ENCODE measurements at places on chromosomes 16 and 17. TPM values are rescaled to one million over a fixed set of nuclear protein-coding genes. Genes with fewer than 3 reads are reported as not detected.
A peak's percentile ranks its signal among the peaks of the same experiment; 100 is the strongest.

DNA sequence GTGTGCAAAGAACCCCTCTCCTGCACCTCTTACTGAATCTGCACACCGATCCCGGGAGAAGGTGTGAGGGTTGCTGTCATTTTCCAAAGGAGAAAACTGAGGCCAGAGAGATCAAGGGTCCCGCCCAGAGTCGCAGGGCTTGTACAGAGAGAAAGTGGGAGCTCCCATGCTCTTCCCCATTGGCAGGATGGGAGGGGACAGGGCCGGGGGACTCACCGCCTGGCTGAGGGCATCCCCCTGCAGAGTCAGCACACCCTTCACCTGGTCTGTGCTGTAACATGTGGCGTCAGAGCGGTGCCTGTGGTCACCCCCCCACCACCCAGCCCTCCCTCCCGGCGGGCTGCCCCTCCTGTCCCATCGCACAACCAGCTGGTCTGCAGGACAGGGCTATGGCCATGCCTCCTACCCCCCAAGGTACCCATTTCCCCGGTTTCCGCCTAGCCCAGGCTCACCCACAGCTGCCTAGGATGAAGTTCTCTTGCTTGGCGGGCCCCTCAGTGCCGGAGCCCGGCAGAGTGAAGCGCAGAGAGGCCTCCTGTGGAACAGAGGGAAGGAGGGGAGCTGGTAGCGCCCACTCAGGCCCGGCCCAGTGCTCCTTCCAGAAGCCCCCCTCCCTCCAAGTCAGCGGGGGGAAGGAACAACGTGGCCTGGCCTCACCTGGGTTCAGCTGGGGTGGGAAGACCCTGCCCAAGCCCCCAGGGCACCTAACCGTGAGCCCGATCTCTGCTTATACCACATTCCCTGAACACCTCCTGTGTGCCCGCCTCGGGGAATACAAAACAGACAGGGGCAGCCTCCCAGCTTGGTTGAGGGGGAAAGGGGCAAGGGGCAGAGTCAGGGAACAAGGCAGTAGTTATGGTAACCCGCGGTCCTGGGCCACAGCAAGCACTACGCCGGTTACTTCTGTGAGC is 1.1 kb downstream of the ROGDI start:
- DNase-seq = no peak

DNA sequence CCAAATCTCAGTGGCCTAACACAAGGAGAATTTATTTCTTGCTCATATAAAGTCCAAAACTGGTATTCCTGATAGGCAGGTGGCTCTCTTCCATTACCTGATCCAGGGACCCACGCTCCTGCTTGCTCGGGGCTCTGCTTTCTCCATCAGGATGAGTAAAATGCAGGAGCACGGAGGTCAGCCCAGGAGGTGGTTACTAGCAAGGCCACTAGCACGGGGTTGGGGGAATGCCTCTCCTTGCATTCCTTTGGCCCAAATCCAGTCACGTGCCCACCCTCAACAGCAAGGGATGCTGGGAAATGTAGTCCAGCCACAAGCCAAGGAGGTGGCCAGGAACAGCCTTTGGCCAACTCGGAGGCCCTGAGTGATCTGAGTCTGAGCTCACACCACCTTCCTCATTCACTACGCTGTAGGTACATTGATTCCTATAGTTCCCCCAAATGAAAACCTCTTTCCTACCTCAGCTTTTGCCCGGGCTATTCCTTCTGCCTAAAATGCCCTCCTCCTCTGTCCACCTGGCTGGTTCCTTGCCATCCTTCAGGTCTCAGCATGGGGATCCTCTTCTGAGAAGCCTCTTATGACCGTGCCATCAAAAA is 38.3 kb upstream of the HAPSTR1 start:
- DNase-seq = peak; percentile 79

GRCh38 chr16:67430504-67430976 is 381 bp upstream of the HSD11B2 start:
- DNase-seq = no peak

GRCh38 chr17:63290784-63291183 is 155.3 kb downstream of the CYB561 start:
- no peak for DNase-seq

Gene PDF
- 68.4 TPM for total RNA-seq

Data from A172 (cell line).